ENCODE measurements at places on chromosomes 4 and X.

GRCh38 chrX:132031867-132032266 lies 8.8 kb downstream of the STK26 start:
- no peak for DNase-seq

DNA sequence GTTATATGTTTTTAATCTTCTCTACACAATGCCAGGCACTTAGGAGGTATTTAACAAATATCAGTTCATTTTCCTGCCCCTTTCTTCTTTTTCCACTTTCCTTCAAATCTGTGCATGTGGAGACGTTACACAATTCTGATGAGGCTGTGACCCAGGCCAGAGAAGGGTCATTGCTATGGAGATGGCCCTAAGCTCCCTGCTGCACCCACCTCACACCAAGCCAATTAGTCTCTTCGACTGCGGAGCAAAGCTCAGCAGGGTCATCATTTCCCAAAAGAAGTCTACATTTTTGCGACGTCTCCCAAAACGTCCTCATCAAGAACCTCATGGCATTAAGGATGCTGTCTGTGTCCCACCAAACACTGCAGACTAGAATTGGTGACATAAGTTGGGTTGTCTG lies 28.9 kb upstream of the VEGFD start:
- no peak for DNase-seq

DNA sequence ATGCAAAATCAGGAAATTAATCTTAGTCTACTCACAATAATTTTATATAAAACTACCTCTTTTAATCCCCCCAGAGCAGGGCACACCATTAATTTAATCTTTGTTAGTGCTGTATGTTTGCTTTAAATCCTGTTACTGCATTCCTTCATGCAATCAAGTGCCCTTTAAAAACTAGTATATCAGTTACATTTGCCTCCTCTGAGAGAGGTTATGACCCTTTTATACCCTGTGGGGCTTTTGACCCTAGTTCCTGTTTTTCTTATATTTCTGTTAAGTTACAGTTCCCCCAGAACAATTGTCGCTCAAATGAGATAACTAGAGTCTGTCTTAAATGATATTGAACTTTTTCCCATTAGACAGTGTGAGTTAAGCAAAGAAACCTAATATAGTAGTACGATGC lies 46.2 kb downstream of the GPC4 start:
- no peak for DNase-seq

DNA sequence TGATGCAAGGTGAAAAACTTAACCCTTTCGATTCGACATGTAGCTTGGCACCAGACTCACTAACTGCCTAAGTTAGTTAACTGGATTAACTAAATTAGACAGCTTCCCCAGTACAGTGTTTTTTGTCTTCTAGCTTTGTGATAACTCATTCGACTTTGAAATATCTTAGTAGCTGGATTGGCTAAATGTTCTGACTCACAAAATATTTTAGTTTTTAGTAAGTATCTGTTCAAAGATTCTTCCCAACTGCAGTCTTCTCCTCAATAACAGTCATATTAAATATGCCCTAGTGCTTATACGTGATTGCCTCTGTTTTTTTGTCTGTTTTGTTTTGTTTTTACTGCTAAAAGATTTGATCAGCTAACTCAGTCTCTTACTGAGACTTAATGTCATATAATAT lies 102.9 kb downstream of the KCNIP4 start:
- no peak for DNase-seq

DNA sequence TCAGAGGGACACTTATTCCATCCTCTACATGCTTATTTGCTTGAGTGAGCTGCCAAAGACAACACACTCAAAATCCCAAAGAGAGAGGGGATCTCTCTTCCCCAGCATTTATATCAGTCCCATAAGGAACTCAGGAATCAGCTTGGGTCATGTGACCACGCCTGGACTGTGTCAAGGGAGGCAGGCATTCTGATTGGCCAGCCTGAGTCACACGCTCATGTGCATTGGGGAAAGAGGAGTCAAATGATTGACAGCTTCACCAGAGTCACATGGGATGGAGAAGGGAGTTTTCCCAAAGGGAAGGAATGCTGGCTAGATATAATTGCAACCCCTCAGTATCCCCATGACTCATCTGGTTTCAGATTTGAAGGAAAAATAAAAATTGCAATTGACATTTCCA lies 49.0 kb downstream of the RWDD4 start:
- DNase-seq: no peak

- no peak for DNase-seq
Observed at GRCh38 chrX:150683536-150684146, 9.6 kb upstream of the MTMR1 start.

- DNase-seq: no peak
Observed at GRCh38 chr4:115923152-115923551, 809.7 kb upstream of the NDST4 start.

DNA sequence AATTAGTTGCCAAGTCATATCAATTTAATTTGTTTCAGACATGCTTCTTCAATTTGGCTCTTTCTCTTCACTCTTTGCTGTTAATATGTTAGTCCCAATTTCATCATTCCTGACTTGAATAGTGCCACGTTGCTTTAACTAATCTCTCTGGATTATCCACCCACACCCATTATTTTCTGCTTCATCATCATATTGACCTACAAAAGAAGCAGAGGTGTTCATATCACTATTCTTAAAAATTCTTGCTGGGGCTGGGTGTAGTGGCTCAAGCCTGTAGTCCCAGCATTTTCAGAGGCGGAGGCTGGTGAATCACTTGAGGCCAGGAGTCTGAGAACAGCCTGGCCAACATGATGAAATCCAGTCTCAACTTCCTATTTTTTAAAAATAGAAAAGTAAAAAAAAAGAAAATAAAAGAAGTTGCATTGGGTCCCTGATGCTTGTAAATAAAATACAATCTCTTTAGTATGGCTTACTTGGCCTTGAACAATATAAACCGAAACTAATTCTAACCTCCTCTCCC lies 65.7 kb upstream of the KCNIP4 start:
- no peak for DNase-seq

GRCh38 chr4:29805916-29806480 lies 914.2 kb upstream of the PCDH7 start:
- DNase-seq: peak; percentile 19

- DNase-seq: no peak
Observed at GRCh38 chr4:172785613-172786012, 383.0 kb upstream of the GALNT7 start.

GRCh38 chr4:138650929-138651448 lies 364.6 kb upstream of the NOCT start:
- DNase-seq: no peak

GRCh38 chr4:128582427-128582870 lies 227.1 kb upstream of the JADE1 start:
- DNase-seq: no peak

DNA sequence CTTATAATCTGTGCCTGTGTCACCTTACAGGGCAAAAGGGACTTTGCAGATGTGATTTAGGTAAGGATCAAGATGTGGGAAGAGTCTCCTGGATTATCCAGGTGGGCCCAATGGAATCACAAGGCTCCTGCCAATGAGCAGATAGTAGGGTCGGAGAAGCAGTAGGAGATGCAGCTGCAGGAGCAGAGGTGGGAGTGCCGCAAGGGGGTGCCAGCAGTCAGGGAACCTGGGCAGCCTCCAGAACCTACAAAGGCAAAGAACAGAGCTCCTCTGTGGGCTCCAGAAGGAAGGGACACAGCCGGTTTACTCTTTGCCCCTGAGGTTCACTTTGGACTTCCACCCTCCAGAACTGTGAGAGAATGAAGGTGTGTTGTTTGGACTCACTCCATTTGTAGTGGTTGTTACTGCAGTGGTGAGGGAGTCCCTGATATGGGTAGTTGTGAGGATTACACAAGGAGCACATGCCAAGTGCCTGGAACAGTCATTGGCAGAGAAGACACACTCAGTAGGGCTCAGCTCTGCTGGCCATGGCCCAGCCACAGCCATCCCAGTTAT lies 318.5 kb downstream of the EVC2 start:
- no peak for DNase-seq

GRCh38 chr4:38872620-38873019 lies 5.0 kb downstream of the FAM114A1 start:
- DNase-seq: no peak

GRCh38 chrX:617891-618290 lies 12.7 kb upstream of the SHOX start:
- no peak for DNase-seq

DNA sequence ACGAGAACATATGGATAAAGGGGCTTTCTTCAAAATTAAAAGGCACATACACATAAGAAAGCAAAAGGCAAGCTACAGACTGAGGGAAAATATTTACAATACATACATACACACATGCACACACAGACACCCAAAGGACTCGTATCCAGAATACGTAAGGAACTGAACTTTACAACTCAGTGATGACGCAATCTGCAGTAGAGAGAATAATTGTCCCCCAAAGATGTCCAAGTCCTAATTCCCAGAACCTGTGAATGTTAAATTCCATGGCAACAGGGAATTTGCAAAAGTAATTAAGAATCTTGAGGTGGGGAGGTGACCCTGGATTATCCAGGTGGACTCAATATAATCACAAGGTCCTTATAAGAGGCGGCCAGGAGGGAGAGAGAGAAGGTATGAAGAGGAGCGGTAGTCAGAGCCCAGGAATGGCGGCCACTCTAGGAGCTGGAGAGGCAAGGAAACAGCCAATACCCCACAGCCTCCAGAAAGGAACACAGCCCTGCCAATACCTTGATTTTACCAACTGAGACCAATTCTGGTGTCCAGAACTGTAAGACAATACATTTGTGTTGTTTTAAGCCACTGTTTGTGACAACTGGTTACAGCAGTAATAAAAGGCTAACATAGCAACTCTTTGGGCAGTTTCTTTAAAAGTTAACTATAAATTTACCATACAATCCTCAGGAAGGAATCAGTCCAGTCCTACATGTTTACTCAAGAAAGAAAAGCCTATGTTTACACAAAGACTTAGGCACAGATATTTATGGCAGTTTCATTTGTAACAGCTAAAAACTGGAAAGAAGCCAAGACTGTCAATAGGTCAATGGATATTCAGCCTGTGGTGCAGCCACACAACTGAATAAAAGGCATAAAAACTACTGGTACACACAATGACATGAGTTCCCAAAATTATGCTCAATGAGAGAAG lies 27.3 kb upstream of the STS start:
- peak; percentile 81 for DNase-seq

- DNase-seq: no peak
Observed at GRCh38 chr4:153948041-153948440, 159.2 kb upstream of the SFRP2 start.

DNA sequence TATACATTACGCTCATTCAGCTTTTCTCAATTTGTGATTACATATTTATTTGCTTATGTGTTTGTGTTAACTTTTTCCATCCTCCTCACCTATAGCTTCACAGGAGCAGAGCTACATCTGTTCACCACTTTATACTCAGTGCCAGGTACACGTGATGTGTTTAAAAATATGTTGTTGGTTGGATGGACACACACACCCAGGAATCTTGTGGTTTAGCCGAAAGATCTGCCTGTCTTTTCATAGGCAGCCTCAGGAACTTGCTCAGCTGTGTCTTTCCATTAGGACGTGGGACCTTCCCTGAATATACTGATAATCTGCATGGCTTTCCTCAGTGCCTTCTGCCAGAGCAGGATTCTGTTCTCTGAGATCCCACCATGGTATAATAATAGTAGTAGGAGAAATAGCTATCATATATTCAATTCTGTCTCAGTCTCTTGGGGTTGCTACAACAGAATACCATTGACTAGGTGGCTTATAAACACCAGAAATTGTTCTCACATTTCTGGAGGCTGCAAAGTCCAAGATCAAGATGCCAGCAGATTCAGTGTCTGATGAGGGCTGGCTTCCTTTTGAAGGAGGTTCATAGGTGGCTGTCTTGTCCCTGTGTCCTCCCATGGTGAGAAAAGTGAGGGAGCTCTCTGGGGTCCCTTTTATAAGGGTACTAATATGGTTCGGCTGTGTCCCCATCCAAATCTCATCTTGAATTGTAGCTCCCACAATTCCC lies 50.0 kb upstream of the SOD3 start:
- no peak for DNase-seq

DNA sequence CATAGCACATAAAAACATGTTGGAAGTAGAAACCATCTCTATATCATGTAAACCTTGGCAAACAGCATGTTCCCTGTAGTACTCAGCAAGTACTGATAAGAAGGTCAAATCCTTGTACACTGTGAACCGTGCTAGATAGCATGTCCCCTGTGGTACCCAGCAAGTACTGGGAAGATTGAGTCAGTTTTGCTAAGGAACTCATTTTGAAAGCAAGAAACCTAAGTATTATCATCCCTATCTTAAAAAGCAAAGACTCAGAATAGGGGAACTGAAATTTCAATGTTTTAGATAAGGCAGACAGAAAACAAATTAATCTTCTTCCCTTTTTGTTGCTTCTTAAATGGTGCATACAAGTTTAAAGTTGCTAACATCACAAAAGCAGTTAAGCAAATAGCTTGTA lies 180.2 kb downstream of the RBM46 start:
- DNase-seq: no peak

- DNase-seq: no peak
Observed at GRCh38 chr4:2070421-2071251, 11.5 kb downstream of the NAT8L start.

DNA sequence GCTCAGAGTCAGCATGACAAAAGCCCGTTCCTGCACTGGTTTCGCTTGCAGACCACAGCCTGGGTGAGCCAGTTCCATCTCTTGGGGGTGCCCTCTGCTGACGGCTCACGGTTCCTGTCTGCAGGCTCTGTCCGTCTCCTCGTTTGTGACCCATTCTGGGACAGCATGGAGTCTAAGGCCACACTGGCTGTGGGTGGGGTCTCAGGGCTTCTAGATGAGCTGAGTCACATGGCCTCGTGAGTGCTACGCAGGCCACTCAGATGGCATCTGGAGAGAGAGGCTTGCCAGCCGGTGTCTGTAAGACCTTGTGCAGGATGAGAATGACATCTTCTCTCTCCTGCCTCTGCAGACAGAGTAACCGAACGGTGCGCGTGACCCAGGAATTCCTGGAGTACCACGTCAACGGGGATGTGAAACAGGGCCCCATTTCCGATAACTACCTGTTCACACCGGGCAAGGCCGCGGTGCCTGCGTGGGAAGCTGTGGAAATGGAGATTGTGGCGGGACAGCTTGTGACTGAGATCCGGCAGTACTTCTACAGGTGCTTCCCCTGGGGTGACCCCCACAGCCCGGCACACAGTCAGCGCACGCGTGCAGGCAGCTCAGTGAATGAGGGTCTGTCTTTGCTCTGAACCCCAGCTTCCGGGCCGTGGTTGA lies 31.6 kb upstream of the MRFAP1 start:
- no peak for DNase-seq

DNA sequence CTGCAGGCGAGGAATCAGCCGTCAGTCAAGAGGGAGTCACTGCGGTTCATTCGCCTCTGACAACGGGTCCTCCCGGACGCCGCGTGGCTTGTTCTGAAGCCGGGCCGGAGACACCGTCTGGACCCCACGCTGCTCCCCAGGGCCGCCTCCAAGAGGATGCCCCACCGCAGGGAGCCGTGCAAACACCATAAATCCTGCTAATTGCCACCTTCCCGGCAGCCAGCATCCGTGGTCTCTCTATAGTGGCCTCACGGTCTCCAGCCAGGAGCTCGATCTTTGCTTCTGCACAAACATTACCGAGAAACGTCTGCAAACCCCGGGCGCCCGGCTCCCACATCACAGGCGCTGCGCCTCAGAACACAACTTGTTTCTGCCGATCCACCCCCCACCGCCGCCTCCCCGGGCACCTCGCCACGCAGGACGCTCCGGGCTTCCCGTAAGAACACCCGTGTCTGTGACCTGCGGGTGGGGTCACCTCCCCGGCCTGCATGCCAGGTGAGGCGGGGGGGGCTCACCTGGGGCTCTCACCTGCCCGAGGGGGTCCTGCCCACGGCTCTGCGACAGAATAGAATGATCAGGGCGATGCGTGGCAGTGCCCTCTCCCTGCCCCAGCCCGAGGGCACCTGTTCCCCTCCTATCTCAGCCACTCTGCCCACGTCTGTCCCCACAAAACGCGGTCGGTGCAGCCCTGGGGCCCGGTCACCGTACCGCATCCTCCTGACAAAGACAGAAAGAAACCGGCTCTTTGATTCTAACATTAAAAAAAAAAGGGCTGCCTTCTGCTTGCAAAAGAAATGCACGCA lies 32.4 kb upstream of the PPP2R3B start:
- peak; percentile 87 for DNase-seq
